HCEC 1CT (cell line): ENCODE measurements at places on chromosomes 2 and 18.
A peak's percentile ranks its signal among the peaks of the same experiment; 100 is the strongest.

DNA sequence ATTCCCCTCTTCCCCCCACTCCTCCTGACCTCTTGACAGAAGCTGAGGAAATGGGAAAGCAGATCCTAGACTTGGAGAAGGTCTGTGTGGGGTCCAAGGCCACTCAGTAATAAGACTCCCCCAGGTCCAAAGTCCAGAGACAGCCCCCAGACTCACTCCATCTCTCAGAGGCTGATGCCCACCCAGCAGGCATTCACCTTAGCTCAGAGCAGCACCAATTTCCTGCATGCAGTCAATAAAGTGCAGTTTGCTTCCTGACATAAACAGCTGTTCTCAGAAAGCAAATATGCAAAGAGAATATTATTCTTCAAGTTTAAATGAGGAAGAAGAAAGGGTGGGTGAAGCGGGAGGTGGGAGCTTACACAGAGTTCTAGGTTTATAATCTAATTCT, 84.1 kb upstream of the RTN4 start:
- no peak for DNase-seq

DNA sequence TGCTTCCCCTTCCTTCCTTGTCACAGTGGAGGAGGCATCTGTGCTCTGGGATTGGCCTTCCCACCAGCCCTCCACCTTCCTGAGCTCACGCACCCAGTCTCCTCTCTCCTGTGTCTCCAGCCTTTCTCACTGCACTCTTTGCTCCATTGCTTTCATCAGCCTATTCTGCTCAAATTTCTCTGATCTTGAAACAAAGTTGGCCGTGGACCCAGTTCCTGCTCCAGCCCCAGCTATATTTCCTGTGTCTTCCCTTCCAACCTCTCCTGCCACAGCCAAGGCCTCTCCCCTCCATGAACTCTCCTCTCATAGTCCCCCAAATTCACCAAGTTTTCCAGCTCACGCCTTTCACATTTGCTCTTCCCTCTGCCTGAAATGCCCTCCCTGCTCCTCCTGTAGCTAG, 226.6 kb upstream of the AGAP1 start:
- no peak for DNase-seq

- DNase-seq: peak; percentile 55
Measured at GRCh38 chr2:71609958-71610357, 156.6 kb downstream of the DYSF start.

- DNase-seq: peak; percentile 39
Measured at GRCh38 chr2:26605195-26605998, 35.8 kb downstream of the CIB4 start.

DNA sequence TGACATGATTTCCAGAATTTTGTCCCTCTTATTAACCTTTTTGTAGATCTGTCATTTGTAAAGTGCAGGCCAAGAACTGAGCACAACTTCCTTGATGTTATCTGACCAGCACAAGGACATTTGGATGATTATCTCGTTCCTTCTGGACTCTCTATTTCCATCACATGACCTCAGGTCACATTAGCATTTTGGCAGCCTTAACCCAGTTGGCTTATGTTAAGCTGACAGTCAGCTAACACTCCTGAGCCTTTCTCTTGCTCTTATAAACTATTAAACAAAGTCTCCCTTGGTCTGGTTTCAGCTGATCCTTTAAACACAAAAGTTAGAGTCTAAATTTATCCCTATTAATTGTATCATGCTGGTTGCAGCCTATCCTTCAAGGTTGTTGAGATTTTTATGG, 167.2 kb upstream of the RBBP8 start:
- no peak for DNase-seq

DNA sequence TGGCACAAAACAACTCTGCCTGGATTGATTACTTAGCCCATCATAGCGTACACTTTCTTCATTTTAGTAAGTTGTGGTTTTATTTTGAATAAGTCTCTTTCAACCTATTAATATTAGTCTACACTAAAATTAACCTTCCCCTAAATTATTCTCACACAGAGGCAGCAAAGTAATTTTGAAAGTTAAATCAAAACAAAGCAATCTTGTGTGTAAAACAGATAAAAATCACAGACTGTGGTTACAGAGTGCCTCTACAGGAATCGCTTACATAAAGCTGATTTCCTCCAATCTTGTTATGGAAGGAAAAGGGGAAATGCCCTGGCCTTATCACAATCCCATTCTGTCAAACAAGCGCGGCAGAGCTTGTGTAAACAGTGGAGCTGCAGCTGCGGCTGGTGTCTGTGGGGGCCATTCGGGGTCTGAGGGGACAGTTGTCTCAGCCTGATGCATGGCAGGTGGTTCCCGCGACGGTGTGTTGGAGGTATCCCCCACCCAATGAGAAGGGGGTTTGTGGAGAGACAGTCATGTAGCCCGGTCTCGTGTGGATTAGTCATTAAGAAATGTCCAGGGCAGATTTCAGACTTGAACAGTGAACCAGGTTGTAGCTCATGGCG, 42.1 kb downstream of the BCL2L11 start:
- no peak for DNase-seq

- DNase-seq: no peak
Measured at GRCh38 chr18:50687491-50687890, 127.6 kb downstream of the MAPK4 start.

GRCh38 chr2:113005030-113005509, at the start of gene IL36A:
IL36A (plus strand) TSS chr2:113005459; CDS start chr2:113005872, 413 bp downstream.
- DNase-seq: no peak

GRCh38 chr2:195967336-195967735, 101.3 kb downstream of the DNAH7 start:
- peak; percentile 41 for DNase-seq

DNA sequence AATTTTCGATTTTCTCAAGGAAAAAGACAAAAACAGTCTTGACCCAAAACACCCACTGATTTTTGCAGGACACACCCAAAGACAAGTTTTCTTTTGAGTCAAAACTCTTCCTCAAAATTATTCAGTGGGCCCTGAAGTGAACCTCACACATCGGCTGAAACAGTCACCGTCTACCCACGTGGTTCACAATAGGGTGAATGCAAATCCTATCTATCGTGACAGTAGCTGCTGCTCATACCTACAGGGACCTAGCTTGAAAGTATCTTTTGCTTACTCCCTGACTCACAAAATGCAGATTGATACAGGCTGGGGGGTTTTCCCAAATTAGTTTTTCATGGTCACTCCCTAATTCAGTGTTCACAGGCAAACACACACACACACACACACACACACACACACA, 10.7 kb upstream of the CD226 start:
- DNase-seq: no peak

DNA sequence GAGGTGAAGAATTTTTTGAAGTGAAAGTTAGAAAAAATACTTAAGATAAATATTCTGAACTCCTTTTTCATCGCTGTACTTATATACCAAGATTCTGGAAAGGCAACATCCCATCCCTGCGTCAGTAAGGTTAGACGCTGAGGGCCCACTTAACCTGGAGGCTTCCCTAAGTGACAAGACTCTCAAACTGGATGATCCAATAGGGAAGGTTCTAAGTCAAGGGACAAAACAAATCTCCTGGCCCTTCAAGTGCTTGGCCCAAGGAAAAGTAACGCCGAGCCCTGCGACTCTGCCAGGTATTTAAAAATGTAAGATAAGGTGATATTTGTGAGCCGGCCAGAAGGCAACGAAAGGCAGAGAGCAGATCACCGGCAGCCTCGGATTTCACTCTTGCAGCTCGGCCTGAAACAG, 1.3 kb downstream of the STK39 start:
- no peak for DNase-seq

- DNase-seq: no peak
Measured at GRCh38 chr2:13227578-13227977, 510.8 kb downstream of the TRIB2 start.

- no peak for DNase-seq
Measured at GRCh38 chr2:126658319-126658904, 2.5 kb downstream of the GYPC start.

- no peak for DNase-seq
Measured at GRCh38 chr2:120155308-120155707, 67.9 kb downstream of the TMEM185B start.

GRCh38 chr18:62717169-62717924, 2.0 kb downstream of the PHLPP1 start:
- DNase-seq: peak; percentile 60

DNA sequence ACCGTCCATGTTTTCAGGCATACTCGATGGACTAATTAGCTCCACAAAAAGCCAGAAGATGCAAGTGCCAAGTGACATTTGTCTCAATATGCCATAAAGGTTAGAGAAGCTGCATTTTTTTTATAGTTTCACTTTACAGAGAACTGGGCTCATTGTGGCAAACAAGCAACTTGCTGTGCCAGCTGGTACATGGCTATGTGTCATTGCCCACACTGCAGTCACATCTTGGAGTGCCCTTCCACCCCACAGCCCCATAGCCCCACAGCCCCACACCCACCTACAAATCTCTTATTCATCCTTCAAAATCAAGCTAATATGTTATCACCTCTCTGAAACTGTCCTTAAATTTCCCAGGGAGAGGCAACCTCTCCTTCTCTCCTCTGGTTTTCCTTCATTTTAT, 451.9 kb downstream of the ARHGAP15 start:
- DNase-seq: no peak

- peak; percentile 47 for DNase-seq
Measured at GRCh38 chr2:203631068-203631757, 75.2 kb upstream of the CD28 start.

DNA sequence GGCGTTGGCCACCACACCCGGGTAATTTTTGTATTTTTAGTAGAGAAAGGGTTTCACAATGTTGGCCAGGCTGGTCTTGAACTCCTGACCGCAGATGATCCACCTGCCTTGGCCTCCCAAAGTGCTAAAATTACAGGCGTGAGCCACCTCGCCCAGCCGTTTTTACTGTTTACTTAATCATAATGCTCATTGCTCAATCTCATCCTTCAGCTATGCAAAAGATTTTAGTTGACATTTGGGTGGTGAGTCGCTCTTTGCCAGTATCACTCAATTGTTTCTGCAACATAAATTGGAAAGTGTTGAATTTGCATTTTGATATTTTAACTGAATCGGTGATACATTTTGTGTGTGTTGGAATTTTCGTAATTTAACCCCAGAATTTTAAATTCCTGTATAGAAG, 7.8 kb upstream of the ZNF532 start:
- peak; percentile 86 for DNase-seq

DNA sequence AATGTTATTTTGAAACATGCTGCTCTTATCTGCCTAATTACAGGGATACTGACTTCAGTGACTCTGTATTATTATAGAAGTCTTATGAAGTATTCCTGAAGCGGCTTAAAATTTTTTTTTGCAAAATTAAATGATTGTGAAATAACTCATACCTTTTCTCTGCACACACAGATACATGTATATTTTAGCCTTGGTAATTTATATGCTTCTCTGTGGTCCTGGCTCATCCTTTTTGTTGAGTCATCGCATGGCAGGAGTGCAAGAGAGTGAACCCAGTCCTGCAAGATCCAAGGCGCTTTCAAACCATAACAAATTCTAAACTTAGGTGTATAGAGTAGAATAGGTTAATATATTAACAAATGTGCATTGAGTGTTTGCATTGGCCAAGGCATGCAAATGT, 8.6 kb downstream of the CCNT2 start:
- DNase-seq: peak; percentile 43

DNA sequence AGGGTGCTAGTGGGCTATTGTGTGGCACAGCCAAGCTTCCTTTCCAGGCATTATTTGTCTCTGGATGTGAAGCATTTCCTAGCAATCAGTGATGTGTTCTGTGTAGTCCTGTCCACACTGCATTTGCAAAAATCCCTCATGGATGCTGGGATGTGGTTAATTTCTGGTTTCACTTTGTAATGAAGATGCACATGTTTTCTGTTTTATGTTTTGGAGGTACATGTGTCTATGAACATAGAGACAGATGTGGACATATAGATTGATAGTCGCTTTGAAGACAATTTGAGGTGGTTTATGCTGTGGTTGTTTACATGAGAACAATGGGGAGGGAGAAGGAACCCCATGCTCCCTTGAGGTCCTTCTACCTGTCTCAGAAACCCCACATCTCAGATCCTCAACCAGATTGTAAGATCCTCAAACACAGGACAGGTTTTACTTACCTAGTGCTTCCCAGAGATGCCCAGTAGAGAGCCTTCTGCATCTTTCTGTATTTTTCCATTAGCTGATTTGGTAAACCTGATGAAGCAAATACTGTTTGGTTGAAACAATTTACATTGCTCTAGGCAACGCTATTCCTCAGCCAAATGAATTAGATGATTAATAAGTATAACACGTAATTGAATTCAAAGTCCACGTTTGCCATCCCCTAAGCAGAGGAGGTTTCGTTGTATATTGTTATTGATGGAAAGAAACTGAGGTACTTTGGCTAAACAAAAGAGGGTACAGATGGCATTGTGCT, 204.4 kb downstream of the SPP2 start:
- no peak for DNase-seq

DNA sequence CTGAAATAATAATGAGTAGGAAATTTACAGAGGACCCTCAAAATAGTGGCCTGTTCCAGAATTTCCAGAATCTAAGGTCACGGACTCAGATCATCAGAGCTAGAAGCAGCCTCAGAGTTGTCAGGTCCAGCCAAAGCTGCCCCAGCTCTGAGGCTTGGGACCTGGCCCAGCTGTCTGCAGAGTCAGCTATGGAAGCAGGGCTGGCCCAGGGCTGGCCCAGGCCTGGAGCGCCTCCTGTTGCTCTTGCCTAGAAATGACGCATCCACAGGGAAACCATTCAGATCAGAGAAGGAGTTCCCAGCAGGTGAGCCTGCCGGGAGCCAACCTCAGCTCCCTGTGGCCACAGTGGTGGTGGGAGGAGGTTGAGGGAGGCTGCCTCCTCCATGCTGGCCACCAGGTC, 106.7 kb upstream of the ARL4C start:
- DNase-seq: no peak

DNA sequence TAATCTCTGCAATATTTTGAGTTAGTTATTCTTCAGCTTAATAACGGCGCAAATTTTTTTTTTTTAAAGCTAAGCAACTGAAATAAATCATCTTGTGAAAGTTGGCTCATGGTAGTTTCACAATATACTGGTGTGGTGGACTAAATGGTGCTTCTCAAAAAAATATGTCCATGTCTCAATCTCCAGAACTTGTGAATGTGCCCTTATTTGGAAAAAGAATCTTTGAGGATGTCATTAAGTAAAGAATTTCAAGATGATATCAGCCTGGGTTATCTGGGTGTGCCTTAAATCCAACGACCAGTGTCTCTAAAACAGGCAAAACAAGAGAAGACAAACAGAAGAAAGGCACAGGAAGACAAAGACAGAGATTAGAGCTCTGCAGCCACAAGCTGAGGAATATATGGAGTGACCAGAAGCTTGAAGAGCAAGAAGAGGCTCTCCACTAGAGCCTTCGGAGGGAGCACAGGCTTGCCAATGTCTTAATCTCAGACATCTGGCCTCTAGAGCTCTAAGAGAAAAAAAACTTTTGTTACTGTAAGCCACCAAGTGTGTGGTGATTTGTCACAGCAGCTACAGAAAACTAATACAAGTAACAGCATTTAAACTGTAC, 71.4 kb downstream of the HNMT start:
- peak; percentile 19 for DNase-seq
